Lung microvascular endothelial cell (primary cell): ENCODE measurements at places on chromosomes 4 and X. TPM values are rescaled to one million over a fixed set of nuclear protein-coding genes. Genes with fewer than 3 reads are reported as not detected.

- DNase-seq: no peak
These were observed 564.4 kb downstream of the TMA16 start for GRCh38 chr4:164058776-164059445.

DNA sequence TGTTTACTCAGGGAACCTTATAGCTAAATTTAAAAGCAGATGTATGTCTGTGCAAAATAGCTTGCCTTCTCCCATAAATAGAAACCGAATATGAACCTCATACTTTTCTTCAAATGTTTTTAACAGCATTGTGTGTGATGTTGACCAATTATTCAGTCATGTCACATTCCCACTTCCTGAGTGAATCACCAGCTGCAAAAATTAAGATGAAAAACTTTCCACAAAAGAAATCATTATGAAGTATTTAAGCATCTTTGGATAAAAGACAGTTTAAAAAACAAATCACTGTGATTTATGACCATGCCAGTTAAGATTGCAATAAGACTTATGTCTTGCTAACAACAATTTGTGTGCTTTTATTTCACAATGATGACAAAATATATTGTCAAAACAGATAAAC lies 220.1 kb downstream of the PDGFC start:
- peak; percentile 39 for DNase-seq

GAGE12G gene
- not detected in 2 replicates for total RNA-seq

DNA sequence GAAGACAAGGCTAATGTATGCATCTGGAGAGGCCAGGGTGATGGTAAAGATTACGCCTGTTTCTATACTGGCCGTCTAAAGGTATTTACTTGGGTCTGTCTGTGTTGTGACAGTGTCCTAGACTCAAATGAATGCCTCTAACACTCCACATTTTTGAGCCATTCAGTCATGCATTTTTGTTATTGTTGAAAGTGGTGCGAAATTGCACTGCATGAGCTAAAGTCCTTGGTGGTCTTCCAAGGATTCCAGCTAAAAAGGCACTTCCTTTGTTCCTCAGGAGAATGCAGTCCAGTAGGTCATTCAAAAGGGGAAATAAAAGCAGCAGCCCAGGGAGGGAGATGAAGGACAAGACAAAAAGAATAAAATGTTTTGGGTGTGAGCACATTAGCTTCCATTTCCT lies 3.0 kb downstream of the GPC4 start:
- DNase-seq: no peak

RAB9B gene
- 0.60 and 0.65 TPM in 2 replicates for total RNA-seq

DNA sequence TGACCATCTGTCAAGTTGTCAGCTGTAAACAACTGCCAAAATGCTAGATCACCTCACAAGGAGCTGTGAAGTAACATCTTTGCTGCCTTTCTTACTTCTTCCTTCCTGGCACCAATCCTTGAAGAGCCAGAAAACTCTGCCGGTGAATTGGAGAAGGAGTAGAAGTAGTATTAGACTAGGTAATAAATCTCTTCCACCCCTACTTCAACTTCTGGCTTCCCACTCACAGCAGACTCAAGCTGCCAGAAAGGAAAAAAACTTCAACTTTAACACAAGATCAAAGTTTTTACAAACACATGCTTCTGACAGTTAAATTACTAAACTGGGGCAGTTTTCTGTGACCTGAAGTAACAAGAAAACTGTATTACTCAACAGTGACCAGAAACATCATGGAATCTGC lies 164.7 kb upstream of the SLC7A11 start:
- DNase-seq: no peak

MAGEA2B gene
- total RNA-seq: not detected in 2 replicates
